Sciatic nerve (tissue), 2 donors: ENCODE measurements at places on chromosomes 11 and 22. TPM values are rescaled to one million over a fixed set of nuclear protein-coding genes. Genes with fewer than 3 reads are reported as not detected.

RIMBP3B gene
- total RNA-seq: not detected

DNA sequence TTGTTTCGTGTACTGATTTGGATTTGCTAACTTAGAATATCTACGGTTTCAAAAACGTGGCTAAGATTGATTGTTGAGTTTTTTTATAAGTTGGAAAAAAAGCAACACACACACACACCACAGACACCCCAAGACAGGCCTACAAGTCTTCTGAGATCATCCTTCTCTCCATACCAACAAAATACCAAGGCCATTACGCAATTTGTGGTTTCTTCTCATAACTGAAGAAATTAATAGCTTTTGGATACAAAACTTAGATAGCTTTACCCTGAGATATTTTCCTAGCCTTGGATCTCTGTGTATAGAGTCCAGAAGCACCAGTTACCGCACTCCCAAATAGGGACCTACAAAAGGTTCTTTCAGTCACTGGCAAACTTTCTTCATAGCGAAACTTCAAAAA is 113.6 kb downstream of the SIK3 start:
- no peak for DNase-seq

- no peak for DNase-seq
Measured at GRCh38 chr11:1751999-1752906, 1.9 kb upstream of the IFITM10 start.

RASD2 gene
- 0.45 TPM for total RNA-seq

ETS1 gene
- 90.8 TPM for total RNA-seq

DNA sequence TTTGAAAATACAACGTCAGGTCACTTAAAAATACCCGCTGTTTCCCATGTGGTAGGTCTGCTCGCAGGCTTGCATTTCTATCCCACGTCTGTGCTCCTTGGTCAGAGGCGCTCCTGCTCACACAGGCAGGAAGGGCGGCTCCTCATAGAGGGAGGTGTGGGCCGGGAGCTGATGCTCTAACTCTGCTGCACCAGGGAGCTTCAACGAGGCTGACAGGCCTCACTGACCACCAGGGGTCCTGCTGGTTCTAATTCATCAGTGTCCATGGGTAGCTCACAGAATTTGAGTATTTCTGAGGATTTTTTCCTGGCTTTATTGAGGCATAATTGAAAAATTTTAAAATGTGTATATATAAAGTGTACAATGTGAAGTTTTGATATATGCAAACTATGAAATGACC is 68.5 kb downstream of the PIWIL3 start:
- no peak for DNase-seq

GRCh38 chr11:83349296-83349695 is 63.1 kb upstream of the CCDC90B start:
- no peak for DNase-seq

- DNase-seq: no peak
Measured at GRCh38 chr22:39593066-39593930, 22.7 kb downstream of the CACNA1I start.
